ENCODE measurements at places on chromosomes 3 and 15. TPM values are rescaled to one million over a fixed set of nuclear protein-coding genes. Genes with fewer than 3 reads are reported as not detected.

DNA sequence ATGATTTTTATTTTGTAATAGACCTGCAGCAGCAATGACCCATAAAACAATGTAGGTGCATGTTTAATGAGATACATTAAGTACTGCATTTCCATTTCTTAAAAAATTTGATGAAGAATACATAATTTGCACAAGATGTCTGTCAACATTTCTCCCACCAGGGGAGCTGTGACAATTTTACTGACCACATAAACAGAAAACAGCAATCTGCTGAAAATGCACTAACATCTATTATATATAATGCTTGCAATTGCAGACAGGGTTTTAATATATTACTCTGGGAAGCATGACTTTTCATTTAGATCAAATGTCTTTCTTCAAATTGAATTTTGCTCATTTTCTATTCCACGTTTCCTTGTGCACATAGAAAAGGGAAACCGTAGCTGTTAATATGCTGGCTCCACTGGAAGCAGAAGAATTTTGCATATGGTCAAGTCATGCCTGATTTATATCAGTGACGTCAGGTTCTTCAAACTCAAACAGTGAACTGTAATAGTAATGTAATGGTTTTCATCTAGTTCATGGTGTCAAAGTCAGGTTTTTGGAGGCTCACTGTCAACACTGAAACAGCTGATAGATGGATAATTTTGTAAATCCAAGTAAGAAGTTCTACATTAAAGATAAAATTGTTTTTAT is 79.8 kb upstream of the IGF1R start:
- DNase-seq: no peak

DNA sequence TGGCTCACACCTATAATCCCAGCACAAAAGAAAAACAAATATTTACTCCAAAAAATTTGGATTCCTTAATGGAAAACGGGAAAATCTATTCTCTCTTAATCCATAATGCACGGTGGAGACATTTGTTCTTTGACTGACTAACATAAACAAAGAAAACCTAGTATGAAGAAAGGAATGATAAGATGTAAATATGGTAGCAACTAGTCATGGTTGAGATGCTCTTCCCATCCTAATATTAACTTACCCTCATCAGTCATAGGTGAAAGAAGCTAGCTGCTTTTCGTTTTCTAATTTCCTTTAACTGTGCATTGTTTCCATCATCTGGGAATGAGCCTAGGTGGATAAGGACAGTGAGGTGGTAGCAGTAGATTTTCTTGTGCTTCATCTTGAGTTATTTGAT is 22.0 kb downstream of the MAP4 start:
- DNase-seq: no peak

DNA sequence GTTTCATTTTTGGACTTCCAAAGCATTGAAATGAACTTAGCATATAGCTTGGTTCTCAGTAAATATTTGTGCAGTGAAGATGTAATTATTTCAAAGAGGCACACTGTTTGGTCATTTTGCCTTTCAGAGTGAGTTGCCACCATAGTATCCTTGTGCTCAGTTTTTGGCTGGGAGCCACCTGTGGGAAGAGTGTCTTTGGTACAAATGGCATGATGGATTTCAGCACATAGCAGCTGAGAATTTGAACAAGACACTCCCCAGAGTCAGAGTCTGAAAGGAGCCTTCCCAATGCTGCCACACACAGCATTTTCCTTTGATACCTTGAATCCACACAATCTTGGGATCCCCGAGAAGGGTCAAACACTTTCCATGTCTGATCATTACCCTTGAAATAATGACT is 897.2 kb upstream of the ARPP21 start:
- DNase-seq: no peak

GRCh38 chr3:49333091-49333490 is 6.8 kb downstream of the USP4 start:
- DNase-seq: no peak

DNA sequence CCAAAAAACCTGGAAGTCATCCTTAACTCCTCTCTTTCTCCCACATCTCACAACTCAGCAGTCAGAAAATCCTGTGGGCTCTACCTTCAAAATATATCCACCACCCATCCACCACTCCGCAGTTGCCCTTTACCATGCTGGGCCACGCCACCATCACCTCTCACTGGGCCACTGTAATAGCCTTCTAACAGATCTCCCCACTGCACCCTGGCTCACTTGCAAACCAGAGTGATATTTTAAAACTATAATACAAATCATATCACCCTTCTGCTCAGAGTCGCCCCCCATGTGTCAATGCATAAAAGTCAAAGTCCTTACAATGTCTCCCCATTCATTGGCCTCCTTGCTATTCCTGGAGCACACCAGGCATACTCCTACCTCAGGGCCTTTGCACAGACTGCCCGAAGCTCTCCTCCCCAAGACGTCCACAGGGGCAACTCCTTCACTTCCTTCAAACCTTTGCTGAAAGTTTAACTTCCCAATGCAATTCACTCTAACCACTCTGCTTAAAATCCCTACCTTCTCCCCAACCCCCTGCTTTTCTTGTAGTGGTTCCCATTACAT is 1.5 kb upstream of the LIPC start:
- no peak for DNase-seq

DNA sequence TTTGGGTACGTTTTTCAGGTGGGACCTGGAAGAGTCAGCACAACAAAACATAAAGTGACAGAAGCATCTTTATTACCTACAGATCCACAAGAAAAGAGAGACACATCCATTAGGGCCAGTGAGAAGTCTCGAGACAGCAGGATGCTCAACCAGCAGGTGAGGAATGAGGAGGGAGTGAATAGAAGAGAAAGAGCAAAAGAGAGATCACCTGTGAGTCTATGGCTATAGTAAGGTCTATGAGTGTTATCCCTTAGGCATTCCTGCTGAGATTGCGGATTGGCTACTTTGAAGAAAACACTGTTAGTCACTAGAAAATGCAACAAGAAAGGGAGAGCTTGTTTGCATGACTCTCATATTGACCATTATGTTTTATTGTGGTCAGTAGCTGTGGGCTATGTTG is 1556.2 kb upstream of the GBE1 start:
- no peak for DNase-seq

DNA sequence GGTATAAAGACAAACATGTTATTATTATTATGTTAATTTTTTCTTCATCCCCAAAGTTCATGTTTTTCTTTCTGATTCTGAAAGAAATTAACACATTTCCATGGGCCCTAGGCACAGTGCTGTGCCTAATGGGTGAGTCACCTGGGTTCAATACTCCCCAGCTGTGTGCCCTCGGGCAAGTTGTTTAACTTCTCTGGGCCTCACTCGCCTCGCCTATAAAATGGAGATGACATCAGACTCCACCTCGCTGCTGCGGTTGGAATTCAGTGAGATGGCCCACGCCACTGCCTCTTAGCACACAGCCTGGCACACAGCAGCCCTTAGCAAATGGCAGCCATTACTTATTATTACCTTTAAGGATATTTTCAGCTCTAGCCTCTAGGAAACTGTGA is 22.6 kb downstream of the DNASE1L3 start:
- DNase-seq: no peak

DNA sequence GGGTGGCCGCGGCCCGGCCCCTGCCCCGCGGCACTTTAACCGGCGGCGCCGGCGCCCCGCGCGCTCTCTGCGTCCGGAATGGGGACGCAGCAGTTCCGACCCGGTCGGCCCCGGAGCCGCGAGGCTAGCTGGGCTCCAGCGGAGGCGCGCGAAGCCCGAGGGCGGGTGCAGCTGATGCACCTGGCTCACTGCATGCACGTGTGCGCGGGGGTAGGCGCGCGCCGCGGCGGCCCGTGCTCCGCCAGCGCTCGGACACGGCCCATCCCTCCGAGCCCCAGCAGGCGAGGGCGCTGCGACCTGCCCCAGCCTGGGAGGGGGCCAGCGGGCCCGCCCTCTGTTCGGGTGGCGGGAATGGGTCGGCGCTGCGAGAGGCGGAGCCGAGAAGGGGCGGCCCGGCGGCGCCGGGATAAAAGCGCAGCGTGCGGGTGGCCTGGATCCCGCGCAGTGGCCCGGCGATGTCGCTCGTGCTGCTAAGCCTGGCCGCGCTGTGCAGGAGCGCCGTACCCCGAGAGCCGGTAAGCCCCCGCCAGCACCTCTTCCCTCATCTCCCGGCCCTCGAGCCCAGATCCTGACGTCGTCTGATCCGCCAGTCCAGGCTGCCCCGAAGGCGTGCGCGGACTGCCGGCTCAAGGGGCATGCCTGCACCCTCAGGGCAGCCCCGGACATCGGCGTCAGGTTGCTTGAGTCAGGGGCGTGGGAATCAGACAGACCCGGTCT is at the start of the genes CHDH and IL17RB:
Gene CHDH, minus strand, starts transcription at position 286 of the 717 bp plus-strand sequence. CDS start 22,411 bp downstream, outside the sequence.
Gene IL17RB, plus strand, starts transcription at position 435 of the 717 bp plus-strand sequence. Its CDS starts 21 bp downstream, at position 456.
- peak; percentile 33 for DNase-seq

DNA sequence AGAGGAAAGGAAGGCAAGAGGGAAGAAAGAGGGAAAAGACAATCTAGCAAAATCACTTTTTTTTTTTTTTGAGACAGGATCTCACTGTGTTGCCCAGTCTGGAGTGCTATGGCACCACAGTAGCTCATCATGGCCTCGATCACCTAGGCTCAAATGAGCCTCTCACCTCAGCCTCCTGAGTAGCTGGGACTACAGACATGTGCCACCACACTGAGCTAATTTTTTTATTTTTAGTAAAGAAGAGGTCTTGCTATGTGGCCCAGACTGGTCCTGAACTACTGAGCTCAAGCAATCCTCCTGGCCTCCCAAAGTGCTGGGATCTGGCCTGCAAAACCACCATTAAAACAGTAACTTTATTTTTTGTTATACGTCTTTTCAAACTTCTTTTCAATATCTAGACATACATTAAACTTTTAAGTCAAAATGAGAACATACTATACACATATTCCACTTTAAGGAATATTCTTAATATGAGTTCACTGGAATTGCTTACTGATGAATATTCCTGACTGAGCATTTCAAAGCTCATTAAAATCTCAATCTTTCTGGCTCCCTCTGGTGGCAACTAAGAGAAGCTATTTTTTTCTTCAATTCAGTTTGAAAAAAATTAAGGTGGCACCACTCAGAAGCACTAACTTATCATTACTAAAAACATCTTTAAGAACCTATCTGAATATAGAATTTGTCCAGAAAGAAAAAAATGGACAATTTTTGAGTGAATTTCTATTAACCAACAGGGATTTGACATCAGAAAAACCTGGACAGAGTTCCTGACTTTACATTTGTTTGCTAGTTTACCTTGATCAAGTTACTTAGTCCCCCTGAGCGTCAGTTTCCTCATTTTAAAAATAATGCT is 40.9 kb downstream of the UACA start:
- DNase-seq: no peak

CACNA2D3 gene
- 1.5 TPM for polyA plus RNA-seq

Measured in right renal pelvis (tissue), 4 donors.